Mammary epithelial cell (primary cell): ENCODE measurements at places on chromosomes 16 and 17. TPM values are rescaled to one million over a fixed set of nuclear protein-coding genes. Genes with fewer than 3 reads are reported as not detected.
A peak's percentile ranks its signal among the peaks of the same experiment; 100 is the strongest.

GOSR2 gene
- total RNA-seq: 38.8 TPM

QRICH2 gene
- total RNA-seq: 3.0 and 3.9 TPM in 2 replicates

USP31 gene
- total RNA-seq: 30.5 and 30.9 TPM in 2 replicates

CSF3 gene
- total RNA-seq: not detected

MC1R gene
- total RNA-seq: 1.7 TPM

DNA sequence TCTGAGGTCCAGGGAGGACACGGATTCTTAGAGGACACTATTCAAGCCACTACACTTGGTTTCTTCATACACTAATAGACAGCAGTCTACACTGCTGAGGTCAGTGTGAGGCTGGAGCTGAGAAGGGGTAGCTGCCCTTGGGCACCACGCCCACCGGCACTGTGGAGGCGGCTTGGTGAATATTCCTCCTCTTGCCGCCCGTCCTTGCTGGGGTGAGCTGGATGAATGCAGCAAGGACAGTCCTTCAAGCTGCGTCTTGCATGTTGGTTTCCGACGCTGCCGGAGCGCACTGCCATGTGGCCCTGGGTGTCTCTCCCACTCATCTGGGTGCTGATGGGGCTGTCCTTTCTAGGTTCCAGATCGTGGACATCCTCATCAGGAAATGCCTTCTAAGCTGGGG, 2.6 kb downstream of the ZNF205 start:
- DNase-seq: no peak

DNA sequence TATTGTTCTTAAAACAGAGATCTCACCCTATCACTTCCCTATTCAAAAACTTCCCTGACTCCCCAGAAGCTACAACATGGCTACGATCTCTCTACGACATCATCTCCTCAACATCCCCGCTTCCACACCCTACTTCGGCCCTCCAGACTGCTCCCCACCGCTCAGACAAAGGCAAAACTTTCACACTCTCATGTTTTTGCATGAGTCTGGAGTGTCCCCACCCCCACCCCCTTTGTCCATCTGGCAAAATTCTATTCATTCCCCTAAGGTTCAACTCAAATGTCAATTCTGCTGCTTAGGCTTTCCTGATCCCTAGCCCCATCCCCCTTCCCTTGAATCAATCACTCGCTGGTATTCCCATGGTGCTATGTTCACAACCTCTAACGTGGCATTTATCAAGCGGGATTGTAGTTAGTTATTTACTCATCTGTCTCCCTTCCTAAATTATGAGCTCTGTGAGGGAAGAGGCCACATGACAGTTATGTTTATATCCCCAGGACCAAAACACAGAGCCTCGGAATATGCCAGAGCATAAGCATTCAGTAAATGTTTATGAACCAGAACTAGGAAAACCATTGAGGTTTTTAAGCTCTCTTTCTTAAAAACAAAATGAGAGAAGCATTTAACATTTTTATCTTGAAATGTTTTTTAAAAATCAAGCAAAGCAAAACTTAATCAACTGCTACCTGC, 55.9 kb downstream of the STX8 start:
- no peak for DNase-seq

DNA sequence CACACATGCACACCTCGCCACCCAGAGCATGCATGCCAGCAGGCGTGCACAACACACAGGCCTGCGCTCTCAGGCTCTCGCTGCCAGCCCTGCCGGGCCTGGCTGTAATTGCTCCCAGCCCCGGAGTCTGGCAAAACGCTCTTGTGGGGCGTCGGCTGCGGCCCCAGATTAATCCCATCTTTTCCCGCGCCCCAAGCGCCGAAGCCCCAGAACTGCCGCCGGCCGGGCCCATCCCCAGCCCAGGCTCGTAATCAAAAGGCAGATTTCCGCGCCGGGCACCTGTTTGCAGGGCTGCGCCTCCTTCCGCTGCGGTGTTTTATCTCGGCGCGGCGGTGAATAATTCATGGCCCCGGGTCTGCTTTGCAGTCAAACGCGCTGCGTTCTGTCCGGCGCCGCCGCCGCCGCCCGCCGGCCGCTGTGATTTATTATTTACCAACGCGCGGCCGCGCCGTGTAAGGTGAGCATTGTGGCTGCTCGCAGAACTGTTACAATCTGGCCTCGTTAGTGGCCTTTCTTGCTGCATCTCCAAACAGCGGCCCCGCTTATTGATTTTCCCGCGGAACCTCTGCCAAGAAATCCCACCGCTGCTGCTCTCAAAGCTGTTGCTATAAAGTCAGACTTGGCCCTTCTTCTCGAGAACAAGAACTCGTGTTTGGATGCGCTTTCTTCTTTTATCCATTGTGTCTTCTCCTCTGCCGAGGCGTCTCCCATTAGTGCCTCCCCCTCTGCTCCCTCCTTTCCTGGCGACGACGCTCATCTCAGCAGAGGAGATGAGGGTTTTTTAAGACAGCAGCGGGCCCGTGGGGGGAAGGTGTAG, 126.1 kb downstream of the IRX5 start:
- no peak for DNase-seq

DNA sequence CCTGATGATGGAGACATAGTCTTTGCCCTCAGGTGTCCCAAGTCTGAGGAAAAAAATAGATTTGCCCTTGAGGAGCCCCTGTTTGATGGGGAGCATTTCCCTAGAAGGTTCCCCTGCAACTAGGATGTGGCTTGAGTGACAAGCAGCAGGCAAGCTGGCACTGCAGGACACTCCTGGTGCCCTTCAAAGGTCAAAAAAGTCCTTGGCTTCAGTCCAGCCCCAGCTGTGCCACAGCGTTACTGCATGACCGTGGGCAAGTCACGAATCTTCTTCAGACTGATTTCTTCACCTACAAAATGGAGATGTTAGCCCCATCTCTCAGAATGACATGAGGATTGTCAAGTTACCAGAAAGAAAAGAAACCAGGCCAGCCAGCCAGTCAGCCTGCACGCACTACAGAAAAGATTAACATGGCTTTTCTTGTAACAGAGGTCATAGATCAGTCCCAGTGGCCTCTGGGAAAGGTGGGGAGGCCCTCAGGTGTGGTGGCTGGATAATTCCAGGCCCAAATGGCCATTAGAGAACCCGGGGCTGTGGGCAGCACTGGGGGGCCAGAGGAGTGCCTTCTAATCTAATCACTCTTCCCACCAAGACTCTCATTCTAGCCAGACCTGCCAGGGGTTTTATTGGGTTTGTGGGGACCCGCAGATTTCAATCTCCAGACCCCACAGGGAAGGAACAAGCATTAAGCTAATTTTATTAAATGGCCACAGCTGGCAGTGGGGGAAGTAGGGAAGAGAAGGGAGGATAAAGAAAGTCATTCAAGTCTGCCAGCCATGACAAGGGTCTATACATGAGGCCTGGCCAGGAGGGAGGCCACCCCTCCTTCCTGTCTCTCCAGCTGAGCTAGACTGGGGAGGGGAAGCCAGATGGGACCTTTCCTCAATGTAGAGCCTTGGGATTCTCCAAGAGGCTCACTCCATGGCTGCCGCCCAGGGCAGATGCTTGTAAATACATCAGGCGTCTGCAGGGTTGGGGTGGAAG, 9.7 kb upstream of the KIF18B start:
- no peak for DNase-seq

GRCh38 chr16:81707411-81708265, 71.5 kb upstream of the PLCG2 start:
- DNase-seq: peak; percentile 38

GRCh38 chr17:32904891-32905290, 23.1 kb upstream of the TMEM98 start:
- no peak for DNase-seq

- DNase-seq: peak; percentile 7
Measured at GRCh38 chr17:27109346-27109745, 184.6 kb upstream of the WSB1 start.

DNA sequence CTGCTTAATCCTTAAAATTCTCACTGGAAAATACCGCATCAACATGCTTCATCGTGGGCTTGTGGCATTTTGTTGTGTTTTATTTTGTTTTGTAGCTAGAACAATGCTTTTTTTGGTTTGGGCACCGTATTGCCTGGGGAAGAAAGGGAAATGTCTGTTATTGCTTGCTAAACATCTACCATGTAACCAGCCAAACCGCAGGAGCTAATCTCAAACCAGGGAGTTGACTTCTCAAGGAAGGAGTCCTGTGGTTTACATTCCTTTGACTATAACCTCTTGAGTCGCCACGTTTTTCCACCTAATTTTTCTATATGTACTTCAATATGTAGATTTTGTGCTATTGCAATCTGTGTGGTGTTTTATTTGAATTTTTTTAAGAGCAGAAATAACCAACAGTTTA, 593.5 kb upstream of the SOX9 start:
- DNase-seq: peak; percentile 85

DNA sequence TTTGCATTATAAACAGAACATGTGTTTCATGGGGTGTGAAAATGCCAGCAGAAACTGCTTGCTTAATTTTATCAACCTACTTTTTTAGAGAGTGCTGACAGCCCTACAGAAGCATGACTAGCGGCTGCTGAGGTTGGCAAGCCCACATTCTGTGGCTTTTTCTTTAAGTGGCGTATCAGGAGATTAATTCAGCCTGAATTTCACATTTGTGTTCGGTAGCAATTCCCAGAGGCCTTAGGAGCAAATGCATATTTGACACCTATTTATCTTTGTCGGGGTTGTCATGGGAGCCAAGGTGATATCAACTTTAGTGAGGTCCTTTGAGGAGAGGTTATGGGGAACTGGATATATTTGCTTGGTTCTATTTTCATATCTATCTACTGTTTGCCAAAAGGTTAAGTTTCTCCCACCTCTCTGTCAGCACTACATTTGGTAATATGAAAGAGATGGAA, 140.9 kb downstream of the KCNJ2 start:
- no peak for DNase-seq

DNA sequence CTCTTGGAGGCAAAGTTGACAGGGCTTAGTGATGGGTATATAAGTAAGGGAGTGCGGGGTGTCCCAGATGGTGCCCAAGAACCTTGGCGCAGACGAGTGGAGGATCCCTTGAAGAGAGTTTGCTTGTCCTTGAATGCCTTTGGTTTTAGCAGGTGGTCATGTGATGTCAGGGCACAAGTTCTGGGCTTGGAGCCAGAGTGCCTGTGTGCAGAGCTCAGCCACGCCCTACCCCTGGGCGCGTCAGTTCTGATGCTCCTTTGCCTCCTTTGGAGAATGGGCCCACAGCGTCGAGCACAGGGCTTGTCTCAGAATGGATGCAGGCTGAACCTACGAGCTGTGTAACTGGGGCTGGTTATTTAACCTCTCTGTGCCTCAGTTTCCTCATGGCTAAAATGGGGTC, 412.2 kb upstream of the EEF2KMT start:
- no peak for DNase-seq

GRCh38 chr17:34154961-34155730, 99.9 kb upstream of the CCL2 start:
- DNase-seq: no peak

DNA sequence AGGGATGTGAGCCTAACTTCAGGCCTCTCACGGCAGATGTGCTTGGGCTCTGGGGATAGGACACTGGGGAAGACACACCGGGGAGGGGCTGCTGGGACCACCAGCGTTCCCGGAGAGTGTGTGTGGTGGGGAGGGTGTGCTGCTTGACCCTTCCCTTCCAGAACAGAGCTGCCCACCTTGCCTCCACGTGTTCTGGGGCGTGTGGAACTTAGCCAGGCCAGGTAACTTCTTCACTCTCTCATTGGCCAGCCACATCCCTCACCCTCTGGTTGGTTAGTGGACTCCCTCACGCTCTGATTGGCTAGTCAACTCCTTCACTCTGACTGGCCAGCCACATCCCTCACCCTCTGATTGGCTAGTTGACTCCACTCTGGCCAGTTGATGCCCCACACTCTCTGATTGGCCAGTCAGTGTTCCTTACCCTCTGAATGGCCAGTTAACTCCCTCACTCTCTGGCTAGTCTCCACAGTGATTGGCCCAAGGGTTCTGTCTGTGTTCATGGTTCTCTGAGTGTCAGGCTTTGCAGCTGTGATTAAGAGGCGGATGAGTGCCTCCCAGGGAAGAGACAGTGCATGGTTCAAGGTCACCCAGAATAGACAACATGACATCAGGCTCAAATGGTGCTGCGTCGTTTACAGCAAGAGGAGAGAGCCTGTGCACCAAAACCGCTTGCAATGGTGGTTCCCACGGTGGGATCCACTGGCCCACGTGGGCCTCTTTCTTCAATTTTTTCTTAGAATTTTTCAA, 10.0 kb downstream of the TMEM235 start:
- peak; percentile 24 for DNase-seq

DNA sequence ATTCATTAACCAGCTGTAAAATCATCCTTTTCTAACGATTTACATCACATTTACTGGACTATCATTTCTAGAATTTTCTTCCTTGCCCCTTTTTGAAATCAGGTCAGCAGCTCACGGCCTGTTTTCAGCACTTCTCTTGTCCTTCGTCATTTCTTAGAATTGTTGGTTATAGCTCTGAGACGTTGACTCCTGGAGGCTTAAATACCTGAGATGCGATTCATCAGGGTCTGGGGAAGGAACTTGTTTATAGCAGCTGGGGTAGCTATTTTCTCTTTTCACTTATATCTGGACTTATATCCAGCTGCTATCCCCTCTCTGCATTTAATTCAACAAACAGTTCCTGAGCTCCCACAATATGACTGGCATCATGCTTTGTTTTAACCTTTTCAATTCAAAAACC, 338.7 kb upstream of the TNRC6C start:
- peak; percentile 46 for DNase-seq

GRCh38 chr17:28904800-28905199, 1.9 kb upstream of the DHRS13 start:
- no peak for DNase-seq

- no peak for DNase-seq
Measured at GRCh38 chr16:84616515-84616914, 1.4 kb downstream of the COTL1 start.

- no peak for DNase-seq
Measured at GRCh38 chr16:11162586-11163268, 93.3 kb downstream of the SOCS1 start.
